ENCODE measurements at places on chromosomes 4 and X.

DNA sequence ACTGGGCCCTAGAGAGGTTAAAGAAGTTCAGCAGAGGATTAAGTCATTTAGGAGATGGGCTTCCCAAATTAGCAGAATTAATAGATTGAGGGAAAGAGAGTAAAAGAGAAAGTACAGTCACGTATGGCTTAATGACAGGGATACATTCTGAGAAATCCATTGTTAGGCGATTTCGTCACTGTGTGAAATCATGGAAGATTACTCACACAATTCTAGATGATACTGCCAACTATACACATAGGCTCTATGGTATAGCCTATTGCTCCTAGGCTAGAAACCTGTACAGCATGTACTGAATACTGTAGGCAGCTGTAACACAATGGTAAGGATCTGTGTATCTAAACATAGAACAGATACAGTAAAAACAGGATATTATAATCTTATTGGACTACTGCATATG, 180.6 kb downstream of the RNF150 start:
- no peak for DNase-seq

DNA sequence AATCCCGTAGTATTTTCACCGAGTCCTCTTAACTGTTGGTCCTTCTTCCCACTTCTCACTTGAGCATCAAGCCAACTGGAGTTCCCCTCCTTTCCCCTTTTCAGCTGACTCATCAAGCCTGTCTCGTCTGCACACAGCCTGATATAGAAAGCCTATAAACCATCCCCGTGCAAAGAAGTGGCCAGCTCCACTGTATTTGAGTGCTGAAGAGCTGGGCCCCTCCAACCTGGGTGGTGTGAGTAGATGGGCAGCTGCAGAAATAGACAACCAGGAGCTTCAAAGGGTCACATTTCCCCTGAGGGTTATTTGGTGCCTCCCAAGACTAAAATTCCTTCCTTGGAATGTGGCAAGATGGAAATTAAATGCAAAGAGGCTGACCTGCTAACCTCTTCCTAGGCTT, 199.7 kb downstream of the HS6ST2 start:
- DNase-seq, result no peak

DNA sequence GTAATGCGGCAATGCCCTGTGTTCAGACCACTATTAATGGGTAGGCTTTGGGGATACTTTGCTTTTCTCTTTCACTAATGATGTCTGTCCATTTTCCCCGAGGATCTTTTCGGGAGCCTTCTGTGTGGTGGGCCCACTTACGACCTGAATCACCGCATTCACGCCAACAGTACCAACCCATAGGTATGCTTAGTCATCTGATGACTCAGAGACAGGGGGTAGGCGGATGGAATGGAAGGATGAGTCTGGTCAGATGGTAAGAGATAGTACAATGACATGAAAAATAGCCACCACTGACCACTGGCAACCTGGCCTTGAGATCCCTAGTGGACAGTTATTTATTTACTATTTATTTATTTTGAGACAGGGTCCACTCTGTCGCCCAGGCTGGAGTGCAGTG, 76.0 kb upstream of the DHRSX start:
- no peak for DNase-seq

DNA sequence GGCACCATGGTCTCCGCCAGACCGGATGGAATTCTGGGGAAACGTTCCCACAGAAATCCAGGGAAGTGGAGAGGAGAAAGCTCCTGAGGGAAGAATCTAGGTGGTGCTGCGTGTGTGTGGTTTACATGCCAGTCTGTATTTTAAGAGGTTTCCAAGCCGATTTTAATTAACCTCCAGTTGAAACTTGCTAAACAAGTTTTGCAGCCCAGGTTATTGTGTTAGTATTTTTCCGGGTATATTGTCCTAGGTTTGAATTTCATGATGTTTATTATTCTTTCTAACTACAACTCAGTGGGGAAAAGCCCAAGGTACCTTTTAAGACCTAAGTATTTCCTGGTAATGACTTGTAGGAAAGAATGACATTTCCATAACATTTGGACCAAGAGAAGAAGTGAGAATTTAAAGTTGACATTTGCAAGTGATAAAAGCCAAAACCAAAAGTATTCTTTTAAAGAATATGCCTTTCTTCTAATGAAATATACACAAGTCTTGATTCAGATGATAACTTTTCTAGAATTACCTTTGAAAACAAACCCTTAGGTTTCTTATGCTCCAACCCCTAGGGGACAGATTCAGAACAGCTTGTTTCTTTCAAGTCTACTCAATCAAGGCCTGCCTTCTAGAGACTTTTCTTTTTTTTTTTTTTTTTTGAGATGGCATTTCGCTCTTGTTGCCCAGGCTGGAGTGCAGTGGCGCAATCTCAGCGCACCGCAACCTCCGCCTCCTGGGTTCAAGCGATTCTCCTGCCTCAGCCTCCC, 14.6 kb downstream of the SAT1 start:
- DNase-seq, result no peak

DNA sequence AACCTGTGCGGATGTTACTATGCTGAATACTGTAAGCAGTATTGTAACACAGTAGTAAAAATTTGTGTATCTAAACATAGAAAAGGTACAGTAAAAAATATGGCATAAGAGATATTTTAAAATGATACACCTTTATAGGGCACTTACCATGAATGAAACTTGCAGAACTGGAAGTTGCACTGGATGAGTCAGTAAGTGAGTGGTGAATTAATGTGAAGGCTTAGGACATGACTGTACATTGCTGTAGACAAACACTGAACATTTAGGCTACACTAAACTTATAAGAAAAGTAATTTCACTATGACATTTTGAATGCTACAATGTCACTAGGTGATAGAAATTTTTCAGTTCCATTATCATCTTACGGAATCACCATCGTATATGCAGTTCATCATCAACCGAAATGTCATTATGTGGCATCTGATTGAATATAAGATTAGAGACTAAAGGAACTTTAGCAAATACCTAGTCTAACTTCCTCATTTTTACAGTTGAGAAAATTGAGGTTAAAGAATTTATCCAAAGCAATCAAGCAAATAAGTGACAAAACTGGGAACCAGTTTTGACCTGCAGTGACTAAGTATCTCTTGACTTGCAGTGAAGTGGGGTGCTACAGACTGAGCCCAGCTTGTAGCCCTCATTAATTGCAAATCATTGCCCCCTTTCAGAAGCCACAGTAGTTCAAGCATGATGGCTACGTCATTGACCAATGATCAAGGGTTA, 55.3 kb downstream of the EGF start:
- DNase-seq, result no peak

DNA sequence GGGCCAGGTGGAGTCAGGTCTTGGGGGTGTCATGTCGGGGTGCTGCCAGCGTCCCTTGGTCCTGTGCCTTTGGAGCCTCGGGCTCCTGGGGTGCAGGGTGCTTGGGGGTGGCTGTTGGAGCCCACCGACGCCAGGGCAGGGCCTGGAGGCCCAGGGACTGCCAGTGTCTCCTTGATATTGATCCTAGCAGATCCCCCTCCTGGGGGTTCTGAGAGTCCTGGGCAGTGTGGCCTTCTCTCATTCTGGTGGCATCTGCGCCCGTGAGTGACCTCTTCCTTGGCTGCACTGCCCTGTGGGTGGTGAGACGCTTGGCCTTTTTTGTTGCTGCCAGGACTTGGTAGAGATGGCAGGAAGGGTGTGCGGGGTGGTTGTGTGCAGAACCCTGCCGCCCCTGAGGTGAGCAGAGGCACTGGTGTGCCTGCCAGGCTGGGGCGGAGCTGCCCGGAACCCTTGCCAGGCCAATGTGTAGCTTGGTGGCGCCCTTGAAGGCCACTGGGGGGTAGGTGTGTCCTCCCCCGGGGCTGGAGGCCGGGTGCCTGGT, 7.0 kb downstream of the NAT8L start:
- no peak for DNase-seq

- DNase-seq, result no peak
These were observed 105.9 kb upstream of the SLC7A11 start for GRCh38 chr4:138348055-138348454.

GRCh38 chr4:116215622-116216021, 869.8 kb downstream of the TRAM1L1 start:
- DNase-seq, result no peak

- no peak for DNase-seq
These were observed 271.5 kb upstream of the FAM241A start for GRCh38 chr4:111873801-111874200.

Data from NCI-H2107 (cell line).